ENCODE measurements at places on chromosomes 6 and 20.

- no peak for DNase-seq
Measured at GRCh38 chr20:5230544-5230943, 86.2 kb downstream of the PROKR2 start.

DNA sequence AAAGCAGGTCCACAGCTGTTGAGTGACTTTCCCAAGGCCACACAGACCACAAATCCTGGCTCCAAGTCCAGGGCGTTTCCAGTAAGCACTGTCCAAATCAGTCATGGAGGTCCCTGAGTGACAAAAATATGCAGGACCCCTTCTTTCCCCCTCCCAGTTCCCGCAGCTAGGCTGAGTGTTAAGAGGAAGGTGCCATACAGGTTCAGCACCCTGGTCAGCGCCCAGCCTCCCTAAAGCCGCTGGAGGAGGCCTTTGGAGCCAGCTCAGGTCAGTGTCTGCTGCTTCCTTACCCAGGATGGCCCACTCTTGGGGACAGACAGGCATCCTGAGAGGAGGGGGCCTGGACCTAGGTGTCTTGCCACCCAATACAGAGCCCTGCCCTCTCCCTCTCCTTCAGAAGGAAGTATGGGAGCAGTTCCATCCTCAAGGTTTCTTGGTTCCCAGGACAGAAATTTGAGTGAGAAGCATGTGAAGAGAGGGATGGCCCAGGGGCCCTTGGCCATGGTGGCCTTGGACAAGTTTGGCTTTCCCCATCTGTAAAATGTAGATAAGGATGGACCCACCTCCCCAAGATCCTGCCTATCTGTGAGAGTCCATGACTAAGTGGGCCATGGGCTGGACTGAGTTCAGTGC lies 13.2 kb downstream of the TMEM74B start:
- DNase-seq: no peak

GRCh38 chr20:35826397-35826998 lies 54.7 kb downstream of the PHF20 start:
- DNase-seq: no peak

- no peak for DNase-seq
Measured at GRCh38 chr6:167546611-167547327, 221.9 kb downstream of the TTLL2 start.

DNA sequence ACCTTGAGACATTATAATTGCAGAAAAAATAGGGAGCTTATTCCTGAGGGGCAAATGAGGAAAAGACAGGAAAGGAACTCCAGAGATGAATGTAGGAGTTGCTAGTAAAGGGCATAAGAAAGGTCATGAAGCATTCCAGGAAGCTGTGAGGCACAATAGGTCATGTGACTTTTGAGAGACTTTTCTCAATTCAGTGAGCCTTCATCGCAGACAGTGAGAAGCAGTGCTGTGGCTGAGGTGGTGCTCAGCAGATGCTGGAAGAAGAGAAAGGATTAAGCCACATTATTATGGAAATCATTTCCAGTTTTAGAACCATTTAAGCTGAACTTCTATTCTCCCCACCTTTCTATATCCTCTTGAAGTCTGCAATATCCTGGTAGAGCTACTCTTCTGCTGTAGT lies 4.1 kb downstream of the SPTLC3 start:
- DNase-seq: no peak

- DNase-seq: no peak
Measured at GRCh38 chr6:165191461-165191860, 117.9 kb downstream of the C6orf118 start.

GRCh38 chr20:21820688-21821087 lies 115.2 kb downstream of the PAX1 start:
- DNase-seq: no peak

GRCh38 chr20:59829786-59830664 lies 103.4 kb downstream of the SYCP2 start:
- no peak for DNase-seq

DNA sequence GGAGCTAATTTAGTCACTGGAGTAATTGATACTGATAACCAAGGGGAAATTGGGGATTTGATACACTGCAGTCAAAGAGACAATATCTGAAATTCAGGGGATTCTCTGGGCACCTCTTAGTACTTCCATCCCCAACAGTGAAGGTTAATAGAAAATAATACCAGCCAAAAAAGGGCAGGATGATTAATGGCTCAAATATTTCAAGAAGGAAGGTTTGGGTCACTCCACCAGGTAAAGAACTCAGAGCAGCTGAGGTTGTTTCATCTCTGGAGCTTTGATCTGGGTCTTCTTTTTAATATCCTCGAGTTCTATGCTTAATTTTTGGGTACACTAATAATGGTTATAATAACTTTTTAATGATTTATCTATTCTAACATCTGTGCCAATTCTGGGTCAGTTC lies 70.8 kb downstream of the CDKAL1 start:
- DNase-seq: no peak
